ENCODE measurements at places on chromosomes 6 and 20. TPM values are rescaled to one million over a fixed set of nuclear protein-coding genes. Genes with fewer than 3 reads are reported as not detected.

- DNase-seq = no peak
Measured at GRCh38 chr20:25637247-25637646, 13.4 kb upstream of the NANP start.

- no peak for DNase-seq
Measured at GRCh38 chr6:16840291-16840690, 79.0 kb upstream of the ATXN1 start.

DNA sequence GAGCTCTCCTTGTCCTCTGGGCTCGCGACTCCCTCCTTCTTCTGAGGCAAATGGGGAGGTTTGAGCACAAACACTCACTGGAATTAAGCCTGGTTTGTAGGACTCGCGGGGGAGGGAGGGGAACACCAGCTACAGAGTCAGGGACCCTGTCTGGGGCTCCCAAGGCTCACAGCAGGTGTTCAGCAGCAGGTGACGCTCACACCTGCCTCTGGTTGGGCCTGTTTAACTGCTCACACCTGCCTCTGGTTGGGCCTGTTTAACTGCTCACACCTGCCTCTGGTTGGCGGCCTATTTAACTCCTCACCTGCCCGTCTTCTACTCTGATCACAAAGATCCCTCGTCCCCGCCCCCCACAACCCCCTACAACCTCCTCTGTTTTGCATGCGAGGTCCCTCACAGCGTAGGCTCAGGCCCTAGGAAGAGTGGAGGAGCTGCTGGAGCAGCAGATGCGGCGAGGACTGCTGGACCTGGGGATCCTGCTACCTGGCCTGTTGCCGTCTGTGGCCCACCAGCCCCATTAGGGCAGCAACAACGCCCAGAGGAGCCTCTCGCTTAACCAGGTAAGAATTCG is 181.9 kb downstream of the ERMARD start:
- no peak for DNase-seq

DNA sequence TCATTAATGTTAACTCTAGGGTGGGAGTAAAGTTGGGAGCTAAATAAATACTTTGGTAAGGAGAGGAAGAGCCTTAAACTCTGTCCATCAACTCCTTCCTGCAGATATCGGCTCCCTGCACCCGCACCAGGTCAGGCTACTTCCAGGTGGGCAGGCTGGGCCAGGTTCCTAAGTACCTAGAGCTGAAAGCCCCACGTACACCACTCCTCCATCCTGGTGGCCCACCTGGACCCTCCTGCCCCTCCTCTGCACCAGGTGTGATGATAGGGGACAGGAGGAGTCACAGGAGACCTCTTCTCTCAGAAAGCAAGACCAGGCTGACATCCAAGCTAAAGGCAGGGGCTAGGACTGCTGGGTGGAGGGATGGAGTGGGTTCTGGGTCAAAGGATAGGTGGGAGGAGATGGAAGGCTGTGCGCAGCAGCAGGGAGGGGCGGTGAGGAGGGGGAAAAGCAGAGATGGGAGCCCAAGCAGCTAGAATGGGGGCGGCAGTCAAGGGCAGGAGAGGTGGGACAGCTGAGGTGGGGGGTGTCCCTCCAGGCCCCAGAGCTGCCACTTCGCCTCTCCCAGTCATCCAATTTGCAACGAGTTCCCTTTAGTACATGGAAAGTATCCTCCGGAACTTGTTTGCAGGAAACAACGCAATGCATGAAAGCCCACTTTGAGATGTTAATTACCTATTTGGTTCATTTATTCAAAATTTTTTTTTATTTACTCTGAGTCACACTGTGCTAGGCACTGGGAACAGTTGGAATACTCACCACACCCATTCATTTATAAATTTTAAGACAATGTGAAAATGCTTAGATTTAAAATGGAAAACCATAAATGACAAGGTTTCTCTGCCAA is 15.2 kb upstream of the TOX2 start:
- DNase-seq = no peak

DNA sequence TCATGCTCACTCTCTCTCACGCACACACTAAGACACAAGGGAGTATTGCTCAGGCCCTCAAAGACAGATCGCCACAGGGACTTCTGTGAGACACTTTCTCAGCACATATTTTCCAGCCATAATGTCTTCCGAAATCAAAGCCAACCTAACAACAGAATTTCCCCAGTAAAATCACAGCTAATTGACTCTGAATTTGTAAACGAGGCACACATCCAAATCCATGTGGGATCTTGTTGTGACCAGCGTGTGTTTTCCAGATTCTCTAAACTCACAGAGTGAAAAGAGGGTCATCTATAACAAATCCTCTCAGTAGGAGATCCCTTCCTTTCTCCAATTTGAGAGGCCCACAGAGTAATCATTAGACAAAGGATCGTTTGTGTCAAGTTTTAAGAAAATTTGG is 280.4 kb downstream of the PACRG start:
- no peak for DNase-seq

DNA sequence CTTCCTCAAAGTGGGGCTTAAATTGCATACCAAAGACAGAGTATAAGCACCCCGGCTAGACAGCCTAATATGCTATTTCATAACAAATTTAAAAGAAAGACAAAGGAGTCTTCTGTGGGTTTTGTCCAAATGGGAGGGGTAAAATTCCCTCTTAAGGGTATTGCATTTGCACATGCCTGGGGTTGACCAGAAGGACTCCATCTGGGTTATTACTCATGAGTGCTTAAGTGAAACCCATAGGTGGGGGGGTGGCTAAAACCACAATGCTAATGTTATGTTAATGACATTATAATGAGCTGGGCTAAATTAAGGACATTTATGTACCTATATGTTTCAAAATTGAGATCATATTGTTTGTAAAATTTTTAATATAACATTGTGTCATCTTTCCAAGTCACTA is 15.0 kb downstream of the IMPG1 start:
- no peak for DNase-seq

GRCh38 chr20:41380551-41381193 is 14.1 kb upstream of the EMILIN3 start:
- peak; percentile 40 for DNase-seq

DNA sequence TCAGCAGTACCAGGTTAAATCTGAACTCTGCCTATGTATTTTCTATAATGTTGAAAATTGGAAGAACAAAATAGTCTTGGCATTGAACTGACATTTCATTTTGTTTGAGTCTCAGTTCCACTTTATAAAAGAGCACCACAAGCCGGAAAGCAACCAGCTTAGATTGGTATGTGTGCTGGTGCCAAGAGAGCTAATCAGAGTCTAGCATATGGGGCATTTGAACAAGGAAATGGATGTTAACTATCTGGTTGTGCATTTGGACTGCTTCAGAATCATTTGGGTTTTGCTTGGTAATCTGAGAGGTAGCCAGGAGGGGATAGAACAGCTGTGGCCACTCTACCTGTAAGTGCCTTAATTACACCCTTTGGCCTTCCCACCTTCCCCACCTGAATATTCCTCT is 184.8 kb downstream of the GRIK2 start:
- DNase-seq = no peak

DNA sequence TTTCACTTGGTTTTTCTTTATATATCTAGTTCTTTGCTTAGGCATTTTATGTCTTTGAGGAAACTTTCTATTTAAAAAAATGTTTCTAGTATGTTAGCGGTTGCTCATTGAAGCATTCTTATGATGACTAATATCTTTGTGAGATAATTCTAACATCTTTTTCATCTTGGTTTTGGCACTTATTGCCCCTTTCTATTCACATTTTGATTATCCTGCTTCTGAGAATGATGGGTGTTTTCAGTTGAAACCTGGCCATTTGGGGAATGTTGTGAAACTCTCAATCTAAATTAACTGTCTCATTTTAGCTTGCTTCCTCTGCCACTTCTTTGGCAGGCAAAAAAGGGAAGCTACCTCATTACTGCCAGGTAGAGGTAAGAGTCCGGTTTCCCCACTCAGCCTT is 683.1 kb downstream of the DOK5 start:
- DNase-seq = no peak

GRCh38 chr20:46332373-46333160 is 24.3 kb upstream of the CDH22 start:
- DNase-seq = no peak

DNA sequence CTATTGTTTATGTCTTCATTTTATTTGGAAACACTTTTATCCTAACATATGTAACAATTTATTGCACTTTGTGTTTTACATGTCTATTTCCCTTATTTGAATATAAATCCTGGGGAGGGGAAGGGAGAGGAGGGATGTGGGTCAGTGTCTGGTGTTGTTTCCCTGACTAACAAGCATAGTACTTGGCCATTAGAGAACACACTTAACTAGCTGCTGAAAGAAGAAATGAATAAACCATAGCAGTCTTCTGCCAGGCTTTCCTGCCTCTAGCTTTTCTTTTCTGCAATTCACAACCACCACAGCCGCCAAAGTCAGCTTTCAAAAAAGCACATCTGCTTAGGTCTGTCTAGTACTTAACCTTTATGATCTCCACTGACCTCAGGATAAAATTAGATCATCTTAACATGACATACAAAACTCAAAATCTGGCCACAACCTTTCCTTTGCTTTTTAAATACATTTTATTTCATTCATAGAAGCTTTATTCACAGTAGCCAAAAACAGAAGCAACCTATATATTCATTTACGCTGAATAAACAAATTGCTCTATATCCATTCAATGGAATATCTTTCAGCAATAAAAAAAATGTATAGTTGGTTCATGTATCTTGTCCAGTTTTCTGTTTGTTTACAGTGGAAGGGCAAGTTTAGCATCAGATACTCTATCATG is 16.3 kb downstream of the PDSS2 start:
- DNase-seq = no peak

DNA sequence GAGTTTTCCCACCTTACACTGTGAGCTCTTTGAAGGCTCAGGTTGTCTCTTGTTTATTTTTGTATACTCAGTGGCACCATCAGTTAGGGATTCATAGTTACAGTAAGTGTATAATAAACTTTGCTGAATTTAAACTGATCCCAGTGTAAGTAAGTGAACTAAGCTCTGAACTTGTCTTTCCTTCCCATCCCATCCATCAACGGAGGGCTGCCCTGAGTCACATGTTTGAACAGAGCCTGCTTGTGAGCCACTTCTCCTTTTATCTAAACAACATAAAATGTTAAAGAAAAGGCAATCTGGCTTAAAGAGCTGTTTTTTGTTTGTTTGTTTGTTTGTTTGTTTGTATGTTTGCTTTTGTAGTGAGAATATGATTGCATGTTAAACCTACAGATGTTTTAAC is 185.7 kb upstream of the MARCKS start:
- DNase-seq = no peak

The HS3ST5 gene
- 0.05 TPM for total RNA-seq

The PLTP gene
- 48.5 TPM for total RNA-seq

The SULF2 gene
- total RNA-seq = 85.7 TPM

The MAP1LC3A gene
- total RNA-seq = 49.4 TPM

The VWA7 gene
- total RNA-seq = 0.15 TPM

DNA sequence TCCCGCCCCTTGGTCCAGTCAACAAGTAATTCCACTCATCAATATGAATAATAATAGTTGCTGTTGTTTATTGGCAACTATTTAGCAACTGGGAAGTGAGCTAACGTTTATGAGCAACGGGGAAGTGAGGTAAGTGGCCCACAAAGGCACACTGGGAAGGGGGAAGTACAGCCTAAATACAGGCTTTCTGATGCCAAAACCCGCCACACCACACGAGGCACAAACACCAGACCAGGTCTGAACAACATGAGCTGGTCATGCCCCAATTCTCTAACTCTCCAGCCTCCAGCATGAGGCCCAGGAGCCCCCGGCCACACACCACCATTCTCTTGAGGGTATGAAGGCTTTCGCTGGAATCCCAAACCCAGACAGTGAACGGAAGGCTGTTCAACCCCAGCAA is 50.8 kb downstream of the PREX1 start:
- no peak for DNase-seq

GRCh38 chr20:16562259-16562658 is 11.0 kb downstream of the KIF16B start:
- no peak for DNase-seq

- no peak for DNase-seq
Measured at GRCh38 chr20:36216314-36217025, 19.8 kb upstream of the AAR2 start.

- DNase-seq = no peak
Measured at GRCh38 chr6:129946439-129947140, 71.8 kb upstream of the L3MBTL3 start.

GRCh38 chr6:140897804-140898573 is 1234.7 kb upstream of the GJE1 start:
- no peak for DNase-seq

- no peak for DNase-seq
Measured at GRCh38 chr20:19213946-19214490, 1.6 kb downstream of the SLC24A3 start.

The UNC5CL gene
- total RNA-seq = 0.36 TPM

DNA sequence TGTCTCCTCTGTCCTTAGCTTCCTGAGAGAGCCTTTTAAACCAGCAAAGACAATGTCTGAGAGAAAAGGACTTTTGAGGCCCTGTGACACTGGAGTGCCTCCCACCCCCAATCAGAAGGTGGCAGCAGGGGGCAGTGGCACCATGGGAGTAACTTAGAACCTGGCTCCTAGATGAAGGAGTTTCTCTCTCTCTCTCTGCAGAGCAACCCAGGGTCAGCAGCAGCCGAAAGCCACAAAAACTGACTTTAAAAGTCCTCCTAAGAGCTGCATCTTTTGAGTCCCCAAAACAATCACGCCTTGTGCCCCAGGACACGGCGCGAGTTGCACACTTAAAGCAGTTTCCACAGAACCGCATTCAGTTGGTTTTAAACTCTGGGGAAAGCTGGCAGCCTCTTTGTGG is 5.3 kb upstream of the TCP11 start:
- DNase-seq = no peak

The VIP gene
- not detected for total RNA-seq

- no peak for DNase-seq
Measured at GRCh38 chr20:20897145-20897544, 184.7 kb upstream of the RALGAPA2 start.

The CTCFL gene
- not detected for total RNA-seq

GRCh38 chr20:5608104-5608441 is 142.1 kb upstream of the SHLD1 start:
- DNase-seq = no peak

DNA sequence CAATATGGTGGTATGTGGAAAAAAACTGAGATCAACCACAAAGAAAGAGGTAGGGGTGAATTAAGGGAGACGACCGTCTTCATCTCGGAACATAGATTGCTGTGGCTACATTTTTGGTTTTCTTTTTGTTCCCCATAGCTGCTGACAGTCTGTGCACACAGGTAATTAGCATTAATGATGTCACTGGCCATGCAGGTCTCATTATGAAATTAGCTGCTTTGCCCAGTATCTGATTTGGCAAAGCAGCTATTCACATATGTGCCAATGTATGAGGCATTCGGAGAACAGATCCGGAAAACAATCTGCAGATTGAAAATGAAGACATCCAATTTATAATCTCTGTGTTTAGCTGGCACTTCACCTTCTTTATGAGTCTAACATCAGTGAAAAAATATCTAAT is 13.1 kb downstream of the NOX3 start:
- DNase-seq = no peak

The IL17F gene
- not detected for total RNA-seq

GRCh38 chr20:24446811-24447210 is 22.6 kb upstream of the SYNDIG1 start:
- no peak for DNase-seq

DNA sequence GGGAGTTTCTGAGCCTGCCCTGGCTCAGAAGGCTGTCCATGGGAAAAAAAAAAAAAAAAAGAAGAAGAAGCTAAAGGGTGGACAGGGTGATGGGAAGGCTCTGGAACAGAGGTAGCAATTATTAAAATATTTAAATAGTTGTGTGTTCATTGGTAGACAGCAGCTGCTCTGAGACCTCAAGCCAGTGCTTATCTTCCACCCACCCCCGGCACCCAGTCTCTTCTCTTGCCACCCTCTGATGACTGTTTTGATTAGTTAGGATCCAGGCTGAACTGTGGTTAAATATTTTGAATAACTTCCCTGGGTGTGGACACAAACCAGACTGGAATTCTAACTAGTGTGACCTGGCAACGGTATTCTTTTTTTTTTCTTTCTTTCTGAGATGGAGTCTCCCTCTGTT is 16.9 kb upstream of the SRSF3 start:
- no peak for DNase-seq

The ROS1 gene
- not detected for total RNA-seq
